ENCODE measurements at places on chromosomes 1 and 21. TPM values are rescaled to one million over a fixed set of nuclear protein-coding genes. Genes with fewer than 3 reads are reported as not detected.

The CFAP74 gene
- polyA plus RNA-seq, result not detected

The LTN1 gene
- 15.7 TPM for polyA plus RNA-seq

The DUSP10 gene
- 8.0 TPM for polyA plus RNA-seq

DNA sequence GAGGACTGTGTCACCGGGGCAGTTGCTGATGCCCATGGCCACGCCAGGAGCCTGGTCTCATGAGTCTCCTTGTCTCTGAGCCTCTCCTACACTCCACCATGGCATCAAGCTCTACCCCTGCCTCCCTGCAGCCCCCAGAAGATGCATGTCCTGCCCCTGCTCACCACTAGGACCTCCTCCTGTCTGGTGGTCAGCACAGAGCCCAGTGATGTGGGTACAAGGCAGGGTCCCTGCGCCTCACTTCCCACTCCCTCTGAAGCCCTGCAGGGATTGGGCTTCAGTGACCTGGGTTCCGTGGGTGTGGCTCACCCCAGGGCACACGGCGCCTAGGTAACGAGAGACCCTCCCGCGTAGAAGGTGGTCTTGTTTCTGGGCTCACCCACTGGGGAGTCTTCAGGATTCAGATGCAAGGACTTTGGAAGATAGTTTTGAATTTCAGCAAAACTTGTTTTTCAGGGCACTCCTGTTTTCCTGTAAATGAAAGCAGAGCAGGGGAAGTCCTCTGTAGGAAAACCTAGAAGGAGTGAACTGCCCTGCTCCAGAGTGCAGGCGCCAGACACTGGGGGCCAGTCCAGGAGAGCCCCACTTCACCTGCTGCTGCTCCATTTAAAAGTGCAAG, 2.8 kb downstream of the COL18A1 start:
- DNase-seq, result peak; percentile 10

DNA sequence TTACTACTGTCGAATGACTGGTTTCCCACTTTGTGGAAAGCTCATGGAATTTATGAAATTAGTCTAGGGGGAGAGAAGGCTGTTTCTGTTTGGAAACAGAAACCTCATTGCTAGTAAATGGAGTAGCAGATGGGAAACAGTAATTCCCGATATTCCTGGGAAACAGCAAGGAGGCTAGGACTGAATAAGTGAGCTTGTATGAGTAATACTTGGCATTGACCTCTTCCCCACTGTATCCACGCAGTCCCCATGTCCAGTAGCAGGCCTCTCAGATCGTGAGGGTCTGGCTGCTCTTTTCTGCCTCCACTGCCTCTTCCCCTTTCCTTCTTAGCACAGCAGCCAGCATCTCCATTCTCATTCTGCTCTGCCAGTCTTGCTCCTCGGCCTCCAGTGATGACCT, 75.5 kb downstream of the PRDM2 start:
- no peak for DNase-seq

- DNase-seq, result no peak
These were observed 472.4 kb downstream of the SMYD3 start for GRCh38 chr1:246034630-246035029.

Data from CD8-positive, alpha-beta memory T cell (primary cell).